ENCODE measurements at places on chromosomes 11 and 22.
A peak's percentile ranks its signal among the peaks of the same experiment; 100 is the strongest.

DNA sequence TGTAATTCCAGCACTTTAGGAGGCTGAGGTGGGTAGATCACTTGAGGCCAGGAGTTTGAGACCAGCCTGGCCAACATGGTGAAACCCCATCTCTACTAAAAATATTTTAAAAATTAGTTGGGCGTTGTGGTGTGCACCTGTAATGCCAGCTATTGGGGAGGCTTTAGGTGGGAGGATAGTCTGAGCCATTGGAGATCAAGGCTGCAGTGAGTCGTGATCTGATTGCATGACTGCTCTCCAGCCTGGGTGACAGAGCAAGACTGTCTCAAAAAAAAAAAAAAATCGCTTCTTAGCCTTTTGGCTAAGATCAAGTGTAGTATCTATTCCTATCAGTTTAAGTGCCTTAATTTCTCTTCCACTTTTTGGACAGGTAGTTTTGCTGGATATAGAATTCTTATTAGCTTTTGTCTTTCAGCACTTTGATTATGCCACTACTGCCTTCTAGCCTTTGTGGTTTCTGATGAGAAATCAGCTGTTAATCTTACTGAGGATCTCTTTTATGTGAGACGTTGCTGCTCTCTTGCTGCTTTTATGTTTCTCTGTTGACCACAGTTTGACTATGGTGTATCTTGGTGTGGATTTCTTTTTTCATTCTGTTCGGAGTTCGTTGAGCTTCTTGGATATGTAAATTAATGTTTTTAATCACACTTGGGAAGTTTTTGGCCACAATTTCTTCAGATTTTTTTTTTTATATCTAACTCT, 24.7 kb downstream of the CHEK1 start:
- no peak for DNase-seq

DNA sequence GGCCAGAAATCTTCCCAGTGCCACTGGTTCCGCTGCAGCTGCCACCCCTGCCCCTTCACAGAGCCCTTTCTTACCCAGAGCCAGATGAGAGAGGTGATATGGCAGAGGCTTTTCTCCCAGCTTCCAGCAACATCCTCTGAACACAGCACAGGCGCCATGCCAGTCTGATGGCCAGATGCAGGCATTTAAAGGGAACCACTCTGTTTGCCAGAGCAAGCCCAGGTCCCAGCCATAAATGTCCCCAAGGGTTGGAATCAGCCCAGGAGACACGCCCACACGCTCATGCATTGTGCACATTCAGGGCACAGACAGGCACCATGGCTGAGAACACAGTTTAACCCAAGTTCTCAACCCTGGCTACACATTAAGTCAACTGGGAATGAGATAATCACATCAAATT, 114.3 kb upstream of the CSNK2A3 start:
- DNase-seq, result no peak

GRCh38 chr11:124801014-124801413, 808 bp upstream of the MSANTD2 start:
- no peak for DNase-seq

DNA sequence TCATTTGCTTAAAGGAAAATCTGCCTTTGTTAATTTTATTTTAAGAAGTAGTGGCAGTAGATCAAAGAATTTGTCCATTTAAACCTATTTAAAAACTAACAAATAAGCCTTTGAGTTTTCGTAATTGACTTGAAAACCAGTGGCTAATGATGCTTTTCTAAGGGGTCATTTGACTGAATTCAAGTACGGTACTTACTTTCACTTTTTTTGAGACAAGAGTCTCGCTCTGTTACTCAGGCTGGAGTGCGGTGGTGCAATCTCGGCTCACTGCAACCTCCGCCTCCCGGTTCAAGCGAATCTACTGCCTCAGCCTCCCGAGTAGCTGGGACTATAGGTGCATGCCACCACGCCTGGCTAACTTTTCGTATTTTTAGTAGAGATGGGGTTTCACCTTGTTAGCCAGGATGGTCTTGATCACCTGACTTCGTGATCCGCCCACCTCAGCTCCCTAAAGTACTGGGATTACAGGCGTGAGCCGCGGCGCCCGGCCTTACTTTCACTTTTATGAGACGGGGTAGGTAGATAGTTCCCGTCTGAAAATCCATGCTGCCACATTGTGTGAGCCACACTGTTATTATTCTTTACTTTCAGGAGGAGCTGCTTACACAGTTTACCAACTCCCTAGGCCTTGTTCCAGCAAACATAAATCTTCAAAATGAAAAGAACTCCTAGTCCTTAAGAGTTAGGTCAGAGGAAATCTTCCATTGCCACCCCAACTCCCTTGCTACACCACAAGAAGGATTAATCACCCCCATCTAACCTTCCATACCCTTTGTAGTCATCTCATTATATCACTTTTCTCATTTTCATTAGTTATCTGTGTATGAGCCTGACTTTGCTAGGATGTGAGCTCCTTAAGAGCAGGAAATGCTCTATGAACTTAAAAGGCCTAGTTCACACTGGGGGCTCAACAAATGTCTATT, 926.6 kb upstream of the CCDC90B start:
- no peak for DNase-seq

- no peak for DNase-seq
Measured at GRCh38 chr11:24348908-24349307, 147.9 kb upstream of the LUZP2 start.

DNA sequence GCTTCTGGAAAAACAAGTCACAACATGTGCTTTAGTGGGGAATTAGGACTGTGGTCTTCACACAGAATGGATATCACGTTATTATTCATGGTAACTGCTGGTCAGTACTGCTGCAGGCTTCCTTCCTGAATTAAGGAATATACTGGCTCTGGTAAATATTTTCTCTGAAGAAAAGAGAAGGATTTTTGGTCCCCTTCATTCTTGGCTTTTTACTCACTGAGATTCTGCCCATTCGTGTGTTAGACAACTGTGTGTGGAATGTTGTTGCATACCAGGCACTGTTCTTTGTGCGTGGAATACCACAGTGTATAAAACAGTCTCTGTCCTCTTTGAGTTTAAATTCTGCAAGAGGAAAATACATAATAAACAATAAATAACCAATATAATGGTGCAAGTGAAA, 80.3 kb downstream of the ALX4 start:
- DNase-seq, result no peak

DNA sequence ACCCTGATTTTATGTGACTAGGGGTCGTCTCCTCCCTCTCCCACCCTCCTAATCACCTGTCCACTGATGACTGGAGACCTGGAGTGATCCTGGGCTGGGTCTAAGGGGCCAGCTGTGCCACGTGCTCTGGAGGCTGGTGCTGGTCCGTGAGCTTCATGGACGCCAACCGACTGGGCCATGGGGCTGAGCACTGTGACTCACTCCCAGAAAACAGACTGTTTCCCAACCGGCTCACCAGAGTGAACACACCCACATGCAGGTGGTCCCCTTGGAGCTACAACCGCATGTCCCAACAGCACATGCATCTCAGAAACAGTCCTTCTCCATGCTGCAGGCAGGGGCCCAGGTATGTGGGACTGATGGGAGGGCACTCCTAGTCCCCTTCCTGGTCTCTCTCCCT, 14.0 kb upstream of the LMO1 start:
- no peak for DNase-seq

- DNase-seq, result no peak
Measured at GRCh38 chr22:46269564-46269963, 1.8 kb downstream of the TTC38 start.

- no peak for DNase-seq
Measured at GRCh38 chr11:113974741-113975470, at the start of gene HTR3A. Gene HTR3A, plus strand, starts transcription at chr11:113975108. Its CDS starts 218 bp downstream, at chr11:113975326.

DNA sequence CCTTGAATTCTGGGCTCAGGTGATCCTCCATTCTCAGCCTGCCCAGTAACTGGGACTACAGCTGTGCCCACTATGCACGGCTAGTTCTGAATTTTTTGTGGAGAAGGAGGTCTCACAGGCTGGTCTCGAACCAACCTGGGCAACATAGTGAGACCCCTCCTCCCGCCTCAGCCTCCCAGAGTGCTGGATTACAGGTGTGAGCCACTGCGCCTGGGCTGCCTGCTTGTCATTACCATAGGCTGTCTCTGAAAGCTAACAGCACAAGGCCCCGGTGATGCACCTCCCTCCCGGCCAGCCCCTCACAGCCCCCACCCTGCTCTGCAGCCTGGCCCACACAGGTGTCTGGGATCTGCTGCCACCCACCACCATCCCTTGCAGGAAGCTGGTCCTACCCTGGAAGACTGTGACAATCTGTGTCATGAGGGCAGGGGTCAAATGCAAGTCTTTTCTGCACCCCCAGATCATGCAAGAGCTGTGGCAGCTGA, 82.4 kb downstream of the DGCR2 start:
- DNase-seq, result no peak

- DNase-seq, result no peak
Measured at GRCh38 chr11:64372021-64372420, 13.1 kb downstream of the RPS6KA4 start.

DNA sequence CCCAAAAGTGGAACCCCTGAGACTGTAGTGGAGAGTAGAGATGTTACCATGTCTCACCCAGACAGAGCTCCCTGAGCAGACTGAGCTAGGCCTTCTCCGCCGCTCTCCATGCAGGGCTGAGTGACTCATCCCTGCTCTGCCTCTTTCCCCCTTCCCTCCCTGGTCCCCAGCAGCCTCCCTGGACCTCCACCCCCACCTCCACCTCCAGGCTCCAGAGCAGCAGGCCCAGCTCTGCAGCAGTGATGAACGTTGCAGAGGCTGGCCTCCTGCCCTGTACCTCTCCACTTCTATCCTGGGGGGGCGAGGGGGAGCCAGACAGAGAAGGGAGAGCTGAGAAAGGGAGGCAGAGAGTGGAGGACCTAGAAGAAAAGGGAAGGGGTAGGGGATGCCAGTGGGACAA, 19.3 kb upstream of the ARAP1 start:
- no peak for DNase-seq

GRCh38 chr22:24504956-24505736, 10.0 kb downstream of the UPB1 start:
- no peak for DNase-seq

DNA sequence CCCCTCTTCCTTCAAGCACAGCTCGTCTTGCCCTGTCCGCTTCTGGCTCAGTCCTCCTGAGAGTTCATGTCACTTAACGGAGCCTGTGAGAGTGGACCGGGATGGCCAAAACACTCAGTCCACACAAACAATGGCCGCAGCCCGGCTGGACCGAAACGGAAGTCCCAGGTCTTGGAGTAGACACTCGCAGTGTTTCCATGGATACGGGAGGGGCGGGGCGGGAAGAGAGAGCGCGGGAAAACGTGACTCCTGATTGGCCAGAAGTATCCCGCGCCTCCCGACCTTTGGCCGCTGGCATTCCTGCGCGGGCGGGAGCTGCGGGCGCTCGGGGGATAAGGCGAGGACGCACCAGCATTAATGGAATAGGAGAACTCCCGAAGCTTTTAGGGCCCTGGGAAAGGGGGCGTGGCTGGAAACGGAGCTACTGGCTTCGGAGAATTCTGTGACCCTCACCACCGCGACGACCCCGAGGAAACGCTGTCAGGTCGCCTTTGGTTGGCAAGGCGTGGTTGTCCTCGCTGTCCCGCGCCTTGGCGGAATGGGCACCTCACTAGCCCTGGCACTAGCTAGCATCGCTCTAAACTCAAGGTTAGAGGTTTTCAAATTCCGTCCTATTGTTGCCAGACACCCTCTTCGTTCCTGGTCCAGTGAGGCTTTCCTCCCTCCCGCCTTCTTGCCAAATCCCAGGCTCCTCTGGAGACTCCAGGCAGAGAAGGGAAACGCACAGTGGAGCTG, at the start of the genes NLRP14 and ZNF214:
TSS of gene NLRP14 (plus strand) at position 297 of the 735 bp plus-strand sequence. CDS start 18,108 bp downstream, outside the sequence.
TSS of gene ZNF214 (minus strand) at position 164 of the 735 bp plus-strand sequence. CDS start 17,511 bp downstream, outside the sequence.
- DNase-seq, result peak; percentile 1

- no peak for DNase-seq
Measured at GRCh38 chr11:1506981-1507380, 20.4 kb upstream of the MOB2 start.

DNA sequence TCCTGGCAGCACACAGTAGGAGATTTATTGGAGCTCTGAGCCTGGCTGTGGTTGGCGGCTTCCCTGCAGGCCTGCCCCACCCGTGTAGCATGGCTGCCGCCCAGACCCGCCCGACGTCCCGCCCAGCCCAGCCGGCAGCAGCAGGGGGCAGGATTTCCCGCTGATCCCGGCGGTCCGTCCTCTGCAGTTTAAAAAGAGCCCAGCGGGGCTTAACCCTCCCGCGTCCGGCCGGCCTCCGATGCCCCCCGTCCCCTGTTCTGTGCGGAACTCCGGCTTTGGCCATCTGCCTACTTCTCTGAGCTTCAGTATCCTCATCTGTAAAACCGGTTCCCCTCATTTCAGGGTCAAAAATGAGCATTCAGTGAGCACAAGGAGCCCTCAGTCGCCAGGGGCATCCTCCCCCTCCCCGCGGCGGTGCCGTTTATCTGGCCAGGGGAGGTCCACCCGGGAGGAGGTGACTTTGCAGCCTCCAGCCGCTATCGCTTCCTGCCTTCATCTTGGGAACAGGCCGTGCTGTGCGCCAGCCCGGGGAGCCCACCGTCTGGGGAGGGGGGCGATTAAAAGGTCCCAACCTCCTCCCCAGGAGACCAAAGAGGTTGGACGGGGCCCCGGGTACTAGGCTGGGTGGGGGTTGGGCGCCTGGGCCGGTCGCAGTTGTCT, at the start of gene GAS2L1:
TSS of gene GAS2L1 (plus strand) at position 476 of the 660 bp plus-strand sequence. CDS start 1,456 bp downstream, outside the sequence.
- DNase-seq, result peak; percentile 82

DNA sequence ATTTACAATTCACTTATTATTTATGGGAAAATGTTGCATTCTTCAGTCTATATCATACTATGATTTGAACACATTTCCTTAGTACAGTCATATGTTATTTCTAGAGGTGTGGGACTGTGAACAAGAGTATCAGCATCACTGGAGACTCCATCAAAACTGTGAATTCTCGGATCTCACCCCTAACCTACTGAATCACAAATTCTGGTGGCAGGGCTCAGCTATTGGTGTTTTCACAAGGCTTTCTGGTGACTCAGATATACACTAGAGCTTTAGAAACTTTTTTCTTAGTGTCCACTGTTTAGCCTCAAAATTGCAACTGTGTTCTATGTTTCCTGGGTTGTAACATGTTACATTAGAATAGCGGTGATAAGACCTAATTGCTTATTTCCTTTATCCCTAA, 352.9 kb upstream of the DDI1 start:
- no peak for DNase-seq

DNA sequence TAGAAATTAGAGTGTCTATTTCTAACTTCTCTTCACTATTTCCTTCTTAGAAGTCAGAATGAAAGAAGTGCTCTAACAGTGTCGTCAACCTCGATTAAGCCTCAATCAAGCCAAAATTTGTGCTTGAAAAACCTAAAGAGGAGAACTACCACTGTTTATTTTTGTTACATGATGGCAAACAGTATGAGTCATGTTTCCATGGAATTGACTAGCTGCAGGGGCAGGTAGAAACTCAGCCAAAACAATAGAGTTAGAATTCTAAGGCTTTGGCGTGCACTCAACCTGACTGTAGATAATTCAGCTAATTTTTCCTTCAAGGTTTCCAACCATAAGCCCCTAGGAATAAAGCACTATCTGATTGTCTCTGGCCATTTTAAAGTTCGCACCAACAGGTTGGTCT, 415.9 kb downstream of the ETS1 start:
- peak; percentile 22 for DNase-seq

DNA sequence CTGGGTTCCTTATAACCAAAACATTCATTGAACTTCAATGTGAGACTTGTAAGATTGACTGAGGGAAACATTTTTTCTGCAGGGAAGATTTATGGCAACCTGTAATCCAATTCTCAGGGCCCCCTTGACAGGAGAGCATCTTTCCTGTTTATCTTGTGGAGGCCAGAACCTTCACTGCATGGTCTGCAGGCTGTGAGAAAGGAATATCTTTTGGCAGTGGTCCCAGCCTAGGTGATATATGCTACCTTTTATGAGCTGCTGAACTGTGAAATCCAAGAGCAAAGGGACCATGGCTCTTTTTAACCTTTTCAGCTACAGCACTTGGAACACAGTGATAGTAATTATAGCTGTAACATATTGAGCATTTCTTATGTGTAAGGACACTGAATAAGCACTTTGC, 590.2 kb upstream of the B3GAT1 start:
- no peak for DNase-seq

Measured in SJSA1 (cell line).